Activated CD8-positive, alpha-beta T cell treated with anti-CD3 and anti-CD28 coated beads, Interleukin-2, amount 10 ng/mL, durations not matched to agents 7 days and 5 days (primary cell): ENCODE measurements at places on chromosomes 1 and 21. TPM values are rescaled to one million over a fixed set of nuclear protein-coding genes. Genes with fewer than 3 reads are reported as not detected.

The NUP133 gene
- total RNA-seq = 46.8 TPM

The TNFRSF8 gene
- total RNA-seq = 0.97 TPM

The ABCA4 gene
- not detected for total RNA-seq

The CD48 gene
- total RNA-seq = 325 TPM

The SETSIP gene
- 0.55 TPM for total RNA-seq

The CFHR3 gene
- not detected for total RNA-seq

The MR1 gene
- total RNA-seq = 29.3 TPM

The LMOD1 gene
- total RNA-seq = not detected

DNA sequence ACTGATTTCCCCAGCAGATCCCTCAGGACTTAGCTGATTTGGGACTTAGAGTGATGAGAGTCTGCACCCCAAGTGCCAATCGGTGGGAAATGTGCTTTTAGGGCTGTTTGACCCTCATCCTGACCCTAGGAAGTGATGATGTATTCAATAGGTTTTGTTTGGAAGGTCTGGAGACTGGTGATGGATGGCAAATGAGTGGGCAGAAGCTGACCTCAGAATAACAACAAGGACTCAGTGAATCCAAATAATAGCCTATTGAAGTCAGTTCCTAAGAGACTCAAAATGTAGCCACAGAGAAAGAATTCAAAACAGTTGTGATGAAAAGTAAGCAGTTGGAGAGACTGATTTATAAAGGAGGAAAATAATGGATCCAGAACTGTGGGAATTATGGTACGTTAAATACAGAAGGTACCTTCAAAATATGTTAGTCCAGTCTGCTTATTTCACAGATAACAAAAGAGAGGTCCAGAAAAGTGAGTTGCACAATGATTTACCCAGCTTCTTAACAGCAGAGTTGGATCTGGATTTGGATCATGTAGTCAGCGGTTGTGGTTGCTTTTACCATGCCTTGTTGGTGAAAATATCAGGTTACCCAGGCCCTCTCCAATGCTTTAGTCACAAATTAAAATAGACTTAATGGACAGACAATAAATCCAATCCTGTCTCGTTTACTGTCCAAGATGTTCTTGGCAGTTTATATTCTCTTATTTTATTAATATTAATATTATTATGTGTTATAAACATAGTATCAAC, 123.0 kb upstream of the PTBP2 start:
- no peak for DNase-seq

DNA sequence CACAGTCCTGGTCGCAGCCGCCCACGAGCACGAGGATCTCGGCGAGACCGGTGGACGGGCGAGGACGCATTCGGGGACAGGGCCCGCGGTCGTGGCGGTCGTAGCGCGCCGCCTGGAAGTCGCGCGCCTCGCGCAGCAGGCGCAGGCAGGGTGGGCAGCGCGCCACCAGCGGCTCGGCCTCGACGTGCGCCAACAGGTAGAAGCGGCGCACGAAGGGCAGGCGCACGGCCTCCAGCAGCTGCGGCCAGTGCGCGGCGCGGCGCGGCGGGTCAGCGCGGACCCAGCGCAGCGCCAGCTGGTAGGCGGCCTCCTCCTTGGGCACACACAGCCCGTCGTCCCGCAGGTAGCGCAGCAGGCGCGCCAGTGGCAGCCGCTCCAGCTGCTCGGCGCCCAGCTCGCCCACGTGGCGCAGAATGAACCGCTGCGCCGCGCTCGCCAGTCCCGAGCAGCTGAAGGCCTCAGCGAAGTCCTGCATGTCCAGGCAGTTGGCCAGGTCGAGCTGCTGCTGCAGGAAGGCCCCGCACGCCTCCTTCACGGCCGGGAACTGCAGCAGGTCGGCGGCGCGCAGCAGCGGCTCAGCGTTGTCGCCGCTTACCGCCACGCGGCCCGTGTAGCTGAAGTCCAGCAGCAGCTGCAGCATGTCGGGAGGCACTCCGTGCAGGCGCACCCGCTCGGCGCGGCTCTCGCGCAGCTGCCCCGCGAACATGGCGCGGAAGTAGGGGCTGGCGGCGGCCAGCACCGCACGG, 573 bp downstream of the KLHL21 start:
- DNase-seq = no peak

GRCh38 chr1:169885207-169885606, 8.5 kb downstream of the SCYL3 start:
- DNase-seq = no peak

GRCh38 chr1:26789931-26790330, 2.2 kb downstream of the PIGV start:
- DNase-seq = no peak

DNA sequence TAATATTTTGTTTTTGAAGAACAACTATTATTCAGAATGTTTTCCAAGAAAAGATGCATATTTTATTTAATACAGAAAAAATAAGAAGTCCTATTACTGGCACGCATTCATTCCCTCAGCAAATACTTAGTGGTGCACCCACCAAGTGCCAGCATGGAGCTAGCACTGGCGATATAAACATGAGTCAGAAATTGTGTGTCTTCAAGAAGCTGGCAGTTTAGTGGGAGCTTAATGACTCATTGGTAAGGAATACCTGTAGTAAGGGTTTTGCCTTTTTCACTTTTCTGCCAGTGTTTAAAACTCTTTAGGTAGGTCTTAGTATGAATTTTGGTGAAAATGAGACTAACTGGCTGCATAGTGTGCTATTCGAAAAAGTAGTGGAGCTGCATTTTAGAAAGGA, 6.3 kb downstream of the MAGI3 start:
- DNase-seq = no peak

- DNase-seq = no peak
These were observed 7.8 kb upstream of the TMEM222 start for GRCh38 chr1:27314169-27314568.

DNA sequence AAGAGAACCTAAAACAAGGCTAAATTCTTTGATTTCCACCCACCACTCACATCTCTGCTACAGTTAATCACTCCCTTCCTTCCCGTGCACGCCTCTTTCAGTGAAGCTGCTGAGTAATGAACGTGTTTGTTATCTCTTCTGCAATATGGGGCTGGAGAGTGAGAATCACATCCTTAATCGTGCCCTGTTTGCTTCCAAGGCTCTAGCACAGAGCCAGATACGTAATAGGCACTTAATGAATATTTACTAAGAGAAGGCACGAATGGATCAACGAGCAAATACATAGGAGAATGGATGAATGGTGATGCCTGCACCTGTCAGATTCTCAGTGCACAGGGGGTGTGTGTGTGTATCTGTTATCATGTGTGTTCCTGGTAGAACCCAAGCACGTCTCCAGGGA, 22.1 kb upstream of the FAM43B start:
- DNase-seq = no peak

- no peak for DNase-seq
These were observed 16.9 kb upstream of the CDC14A start for GRCh38 chr1:100335436-100335835.

GRCh38 chr1:61080413-61081143, 1.8 kb upstream of the NFIA start:
- no peak for DNase-seq

DNA sequence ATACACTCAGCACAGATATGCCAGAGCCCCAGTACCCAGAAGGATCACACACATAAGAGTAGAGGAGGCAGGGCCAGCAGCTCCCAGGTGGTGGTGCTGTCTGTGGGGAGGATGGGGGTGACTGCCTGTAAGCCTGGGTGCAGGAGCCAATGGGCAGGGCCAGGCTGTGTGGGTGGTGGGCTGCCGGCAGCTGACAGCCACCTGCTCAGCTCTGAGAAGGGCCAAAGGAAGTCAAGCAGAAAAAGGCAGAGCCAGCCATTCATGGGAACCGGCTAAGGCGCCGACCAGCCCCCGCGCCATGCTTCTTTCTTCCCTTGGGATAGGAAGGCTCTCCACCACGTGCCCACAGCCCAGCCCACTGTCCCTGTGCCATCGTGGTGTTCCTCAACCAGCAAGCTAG, 14.1 kb downstream of the PIK3C2B start:
- DNase-seq = no peak
